Stimulated activated CD4-positive, alpha-beta T cell treated with anti-CD3 and anti-CD28 coated beads, Interleukin-15, amount 100 ng/mL, for 48 hours (primary cell): ENCODE measurements at places on chromosomes 5 and 9.

DNA sequence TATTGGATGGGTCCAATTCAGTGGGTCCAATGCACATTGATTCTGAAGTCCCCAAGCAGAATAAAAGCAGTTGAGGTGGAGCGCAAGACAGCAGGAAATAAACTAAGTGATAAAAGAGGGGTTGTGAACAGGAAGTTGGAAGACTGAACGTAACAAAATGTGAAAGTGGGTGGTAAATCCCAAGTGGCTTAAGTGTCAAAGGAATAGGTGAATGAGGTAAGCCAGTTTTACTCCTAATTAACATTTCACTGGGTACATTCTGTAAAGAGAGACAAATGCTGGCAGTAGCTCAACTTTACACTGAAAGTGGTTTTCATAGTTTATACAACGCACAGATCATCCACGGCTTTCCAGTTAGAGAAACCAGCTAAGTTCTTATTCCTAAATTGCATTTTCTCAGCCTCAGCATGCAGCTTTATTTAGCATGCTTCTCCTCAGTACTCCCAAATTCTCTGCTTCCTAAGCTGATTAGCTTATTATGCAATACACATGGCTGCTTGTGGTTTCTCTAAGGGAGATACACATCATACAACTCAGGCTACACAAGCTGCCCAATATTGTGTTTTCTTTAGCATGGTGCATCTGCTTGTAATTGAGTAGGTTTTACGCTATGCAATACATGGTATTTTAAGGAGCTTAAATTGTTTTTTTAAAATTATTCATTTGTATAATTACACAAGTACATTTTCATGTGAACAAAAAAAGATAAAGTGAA, 34.2 kb upstream of the HSD17B4 start:
- DNase-seq, result no peak

DNA sequence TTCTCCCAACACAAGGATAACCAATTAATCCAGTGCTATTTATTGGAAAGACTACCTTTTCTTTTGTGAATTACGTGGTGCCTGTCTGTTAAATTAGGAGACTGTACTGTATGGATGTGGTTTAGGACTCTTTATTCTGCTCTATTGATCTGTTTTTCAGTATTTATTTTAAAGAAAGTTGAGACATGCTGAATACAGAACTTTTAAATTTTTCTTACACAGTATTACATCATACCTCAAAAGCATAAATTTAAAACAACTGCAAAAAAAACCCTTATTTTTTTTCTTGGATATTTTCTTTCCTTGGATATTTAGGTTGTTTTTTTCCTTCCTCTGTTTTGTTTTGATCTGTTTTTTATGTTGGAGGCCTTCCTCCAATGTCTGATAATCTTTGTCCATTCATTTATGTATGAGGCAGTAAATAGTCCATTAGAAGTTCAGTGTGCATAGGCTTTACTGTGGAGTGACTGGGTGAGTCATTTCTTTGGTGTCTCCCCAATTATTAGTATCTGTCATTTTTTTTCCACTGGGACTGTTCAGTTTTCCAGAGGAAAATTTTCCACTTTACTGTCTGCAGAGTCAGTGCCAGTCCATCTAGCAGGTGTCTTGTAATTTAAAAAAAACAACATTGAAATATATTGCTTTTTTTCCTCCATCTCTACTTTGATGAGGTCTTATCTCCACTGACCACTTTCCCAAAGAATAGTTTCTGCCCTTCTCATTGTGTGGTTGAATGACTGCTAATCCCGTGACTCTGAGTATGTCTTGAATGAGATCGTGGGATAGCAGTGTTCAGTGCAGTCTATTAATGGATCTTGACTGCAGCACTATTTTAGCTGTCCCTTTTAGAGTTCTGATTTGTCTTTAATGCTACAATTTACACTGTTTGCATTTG, 15.2 kb downstream of the CYSTM1 start:
- DNase-seq, result no peak

DNA sequence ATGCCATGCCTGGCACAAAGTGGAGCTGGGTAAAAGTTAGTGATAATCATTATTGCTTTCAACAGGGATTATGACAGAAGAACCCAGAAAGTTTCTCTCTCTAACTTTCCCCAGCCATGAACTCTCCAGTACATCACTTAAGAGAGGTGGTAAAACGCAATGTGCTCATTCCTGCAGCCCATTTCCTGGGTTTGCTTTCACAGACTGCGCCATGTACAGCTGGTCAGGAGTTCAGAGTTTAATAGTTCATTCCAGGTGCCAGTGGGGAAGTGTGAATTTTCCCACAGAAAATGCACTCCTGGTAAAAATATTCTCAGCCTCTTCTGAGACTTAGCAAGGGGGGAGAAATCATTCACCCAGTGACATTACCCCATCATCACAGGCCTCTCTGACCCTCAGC, 35.5 kb downstream of the ADAM19 start:
- no peak for DNase-seq

GRCh38 chr5:17229313-17229712, 11.9 kb downstream of the BASP1 start:
- DNase-seq, result no peak

DNA sequence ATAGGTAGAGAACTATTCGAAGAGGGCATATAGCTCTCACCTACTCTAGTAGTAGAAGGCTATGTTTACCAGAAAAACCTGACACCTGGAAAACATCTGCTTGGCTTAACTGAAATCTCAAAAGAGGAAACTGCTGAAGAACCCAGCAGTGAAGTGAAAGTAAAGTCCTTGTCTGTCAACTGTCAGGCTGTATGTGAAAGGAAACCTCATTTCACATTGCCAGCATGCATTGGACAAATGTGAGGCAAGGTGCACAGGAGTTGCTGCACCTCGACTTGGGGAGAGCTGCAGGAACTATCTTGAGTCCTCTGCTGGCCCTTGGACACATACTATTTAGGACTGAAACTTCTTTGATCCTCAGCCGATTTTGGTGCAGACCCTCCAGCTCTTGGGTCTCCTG, 53.3 kb downstream of the NREP start:
- no peak for DNase-seq

DNA sequence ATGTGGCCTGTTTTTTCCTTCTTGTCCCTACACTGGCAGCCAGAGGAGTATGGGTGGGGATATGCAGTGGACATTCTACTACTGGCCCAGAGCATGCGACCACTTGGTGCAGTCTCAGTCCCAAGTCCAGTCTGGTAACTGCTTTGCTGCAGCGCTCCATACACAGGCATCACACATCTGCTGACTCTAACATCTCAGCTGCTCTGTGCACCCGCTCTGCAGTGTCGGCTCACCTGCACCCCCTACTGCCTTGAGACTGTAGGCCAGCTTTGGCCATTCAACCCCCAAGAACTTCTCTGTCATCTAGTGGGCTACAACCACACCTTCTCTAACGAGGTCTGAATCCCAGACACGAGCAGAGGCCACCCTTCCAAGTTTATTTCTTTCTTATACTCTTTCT, 46.4 kb upstream of the SLCO6A1 start:
- DNase-seq, result no peak

DNA sequence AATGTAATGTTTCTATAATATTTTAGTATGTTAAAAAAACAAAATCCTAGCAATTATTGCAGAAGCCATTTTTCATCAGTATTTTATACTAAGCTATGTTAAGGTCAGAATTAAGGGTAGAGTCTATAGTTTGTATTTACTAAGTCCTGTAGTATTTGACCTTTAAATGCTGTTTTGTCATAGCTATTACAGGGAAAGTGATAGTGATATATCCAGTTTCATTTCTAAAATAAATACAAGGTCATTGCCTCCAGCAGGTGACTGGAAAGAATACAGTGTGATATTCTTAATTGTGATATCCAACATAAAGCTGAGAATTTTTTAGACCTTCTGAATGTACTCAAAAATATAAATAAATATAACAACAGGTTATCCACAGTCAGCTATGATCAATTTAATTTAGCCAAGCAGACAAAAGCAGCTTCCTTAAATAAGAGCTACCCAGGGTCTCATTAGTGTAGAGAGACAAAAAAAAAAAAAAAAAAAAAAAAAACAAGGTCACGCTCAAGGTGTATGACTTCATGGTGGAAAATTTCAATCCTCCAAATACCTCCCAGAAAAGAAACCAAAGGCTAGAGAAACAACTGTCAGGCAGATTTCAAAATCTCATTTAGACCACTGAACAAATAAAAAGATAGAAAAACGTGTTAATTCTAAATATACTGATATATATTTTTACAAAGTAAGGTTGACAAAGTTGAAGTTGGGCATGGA, 278.7 kb downstream of the HCN1 start:
- DNase-seq, result no peak
